ENCODE measurements at places on chromosomes 3 and 15.

DNA sequence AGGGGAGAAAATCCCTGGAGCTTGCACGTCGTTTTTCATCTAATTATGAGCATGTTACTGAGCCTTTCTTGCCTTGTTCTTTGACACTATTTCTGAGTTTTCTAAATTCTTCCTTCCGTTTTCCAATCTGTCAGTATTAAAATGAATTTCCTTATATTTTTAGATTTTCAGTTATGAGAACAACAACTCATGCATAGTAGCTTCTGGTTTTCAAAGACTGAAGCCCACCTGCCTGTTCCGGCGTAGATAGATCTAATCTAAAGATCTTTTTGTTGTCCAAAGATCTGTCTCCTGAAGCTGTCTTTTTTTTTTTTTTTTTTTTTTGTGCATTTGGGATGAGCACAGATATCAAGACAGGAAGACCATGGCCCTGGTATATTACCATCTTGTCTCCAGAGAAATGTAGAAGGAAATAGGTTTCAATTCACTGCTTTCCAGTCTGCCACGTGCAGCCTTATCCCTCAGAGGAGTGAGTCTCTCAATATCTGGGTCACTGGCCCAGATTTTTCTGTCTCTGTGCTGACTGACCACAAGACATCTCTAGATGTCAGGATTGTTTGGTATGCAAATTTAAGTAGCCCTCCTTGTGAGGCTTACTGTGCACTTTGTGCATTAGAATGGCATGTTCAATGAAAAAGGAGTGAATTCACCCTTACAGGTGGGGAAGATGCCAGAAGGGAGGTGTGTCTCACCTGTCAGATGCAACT lies 222.3 kb upstream of the TMC3 start:
- DNase-seq = no peak

GRCh38 chr15:29541309-29541708 lies 271.7 kb upstream of the NSMCE3 start:
- no peak for DNase-seq

DNA sequence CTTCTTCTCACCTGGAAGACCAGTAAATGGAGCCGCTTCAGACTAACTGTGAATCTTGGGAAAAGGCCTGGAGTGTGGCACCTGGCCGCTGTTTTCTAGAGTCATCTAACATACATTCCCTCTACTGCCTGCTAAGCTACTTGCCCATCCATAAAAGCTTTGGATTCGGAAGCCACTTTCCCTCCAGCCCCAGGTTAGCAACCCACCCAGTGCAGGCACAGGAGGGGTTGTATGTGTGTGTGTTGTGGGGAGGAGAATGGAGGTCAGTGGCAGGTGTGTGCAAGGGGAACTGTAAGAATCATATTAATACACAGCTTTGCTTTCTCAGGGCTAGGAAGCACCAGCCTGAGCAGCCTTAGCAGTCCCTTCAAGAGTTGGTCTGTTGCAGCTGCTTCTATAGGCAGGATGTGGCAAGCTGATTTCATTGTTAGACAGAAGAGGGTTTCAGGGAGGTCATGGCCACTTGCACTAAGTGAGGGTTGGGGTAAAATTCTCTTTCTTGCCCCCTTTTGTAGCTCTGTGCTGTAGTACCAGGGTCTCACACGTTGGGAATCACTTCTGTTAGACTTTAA lies 8.9 kb downstream of the NSUN3 start:
- DNase-seq = no peak

DNA sequence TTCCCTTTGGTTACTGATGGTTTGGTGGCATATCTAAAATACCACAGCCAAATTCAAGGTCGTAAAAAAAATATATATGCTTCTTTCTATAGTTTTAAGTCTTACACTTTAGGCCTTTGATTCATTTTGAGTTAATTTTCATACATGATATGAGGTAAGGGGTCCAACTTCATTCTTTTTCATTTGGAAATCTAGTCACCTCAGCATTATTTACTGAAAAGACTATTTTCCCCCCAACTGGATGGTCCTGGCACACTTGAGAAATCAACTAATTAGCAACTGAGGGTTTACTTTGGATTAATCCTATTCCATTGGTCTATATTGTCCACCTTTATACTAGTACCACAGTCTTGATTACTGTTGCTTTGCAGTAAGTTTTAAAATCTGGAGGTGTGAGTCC lies 26.2 kb downstream of the RHOA start:
- DNase-seq = no peak

DNA sequence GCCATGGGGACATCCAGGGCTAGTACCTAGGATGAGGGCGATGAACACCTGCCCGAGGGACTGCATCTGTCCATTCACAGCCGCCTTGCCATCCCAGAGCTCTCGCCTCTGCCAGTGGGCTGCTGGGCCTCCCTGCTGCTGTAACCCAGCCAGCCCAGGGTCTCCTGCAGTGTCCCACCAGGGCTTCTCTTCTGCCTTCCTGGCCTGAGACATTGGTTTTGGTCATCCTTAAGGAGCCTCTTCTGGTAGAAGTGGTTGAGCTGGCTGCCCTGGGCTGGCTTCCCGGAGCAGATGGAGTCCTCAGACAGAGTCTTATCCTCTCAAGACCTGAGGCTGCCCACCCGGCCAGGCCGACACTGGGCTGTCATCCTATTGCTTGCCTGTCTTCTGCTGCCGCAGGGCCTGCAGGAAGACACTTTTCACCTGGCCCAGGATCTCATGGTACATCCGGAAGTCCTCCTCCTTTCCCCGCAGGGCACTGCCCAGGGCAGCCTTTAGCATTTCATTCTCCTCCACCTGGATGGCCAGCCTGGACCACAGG lies 6.1 kb upstream of the HHATL start:
- no peak for DNase-seq

GRCh38 chr15:78996894-78997275 lies 52.0 kb upstream of the CTSH start:
- DNase-seq = no peak

DNA sequence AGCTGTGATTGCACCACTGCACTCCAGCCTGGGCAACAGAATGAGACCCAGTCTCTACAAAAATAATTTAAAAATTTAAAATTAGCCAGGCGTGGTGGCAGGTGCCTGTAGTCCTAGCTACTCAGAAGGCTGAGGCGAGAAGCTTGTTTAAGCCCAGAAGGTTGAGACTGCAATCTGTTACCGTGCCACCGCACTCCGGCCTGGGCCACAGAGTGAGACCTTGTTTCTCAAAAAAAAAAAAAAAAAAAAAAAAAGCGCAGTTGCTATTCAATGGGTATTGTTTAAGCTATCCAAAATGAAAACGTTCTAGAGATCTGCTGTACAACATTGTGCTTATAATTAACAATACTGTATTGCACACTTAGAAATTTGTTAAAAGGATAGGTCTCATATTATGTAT lies 24.0 kb downstream of the ZNF148 start:
- no peak for DNase-seq

- no peak for DNase-seq
Measured at GRCh38 chr3:72212396-72212795, 427.4 kb upstream of the PROK2 start.

- DNase-seq = no peak
Measured at GRCh38 chr15:25068696-25069095, 113.9 kb downstream of the SNRPN start.

GRCh38 chr15:44137750-44138149 lies 57.3 kb downstream of the FRMD5 start:
- DNase-seq = no peak

- no peak for DNase-seq
Measured at GRCh38 chr3:150068440-150069153, 97.9 kb upstream of the PFN2 start.

GRCh38 chr3:88142094-88142624 lies 7.6 kb upstream of the C3orf38 start:
- no peak for DNase-seq

DNA sequence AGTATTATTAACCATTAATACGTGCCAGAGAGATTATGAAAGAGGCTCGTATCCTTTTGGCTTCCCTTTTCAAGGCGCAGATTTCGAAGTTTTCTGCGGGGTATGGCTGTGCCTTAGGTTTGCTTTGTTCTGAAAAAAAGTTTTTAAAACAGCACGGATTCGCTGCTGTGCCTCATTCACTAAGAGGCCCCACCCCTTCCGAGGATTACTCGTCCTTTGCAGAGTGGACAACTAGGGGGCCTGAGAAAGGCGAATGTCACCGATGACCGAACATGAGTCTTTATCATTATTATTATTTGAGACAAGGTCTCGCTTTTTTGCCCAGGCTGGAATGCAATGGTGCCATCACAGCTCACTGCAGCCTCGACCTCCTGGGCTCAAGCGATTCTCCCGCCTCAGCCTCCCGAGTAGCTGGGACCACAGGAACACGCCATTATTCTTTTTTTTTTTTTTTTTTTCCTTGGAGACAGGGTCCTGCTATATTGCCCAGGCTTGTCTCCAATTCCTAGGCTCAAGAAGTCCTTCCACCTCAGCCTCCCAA lies 684 bp upstream of the RPS27L start:
- DNase-seq = peak; percentile 54

GRCh38 chr3:9238721-9239295 lies 10.6 kb downstream of the SRGAP3 start:
- peak; percentile 20 for DNase-seq

DNA sequence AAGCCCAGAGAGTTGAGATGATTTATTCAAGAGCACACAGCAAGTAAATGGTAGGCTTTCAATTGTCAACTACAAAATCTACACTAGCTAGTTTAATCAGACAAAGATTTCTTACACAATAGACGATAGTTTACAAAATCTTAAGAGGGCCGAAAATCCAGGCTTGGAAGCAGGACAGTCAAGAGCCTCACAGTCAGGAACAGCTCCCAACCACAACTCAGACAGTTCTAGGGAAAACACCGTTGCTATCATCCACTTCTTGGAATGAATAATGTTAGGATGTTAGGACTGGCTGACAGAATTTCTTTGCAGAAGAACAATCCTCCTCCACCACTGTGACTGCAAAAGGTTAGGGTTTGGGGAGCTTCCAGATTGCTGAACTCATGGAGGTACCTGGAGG lies 290.8 kb upstream of the ZPLD1 start:
- no peak for DNase-seq

- DNase-seq = no peak
Measured at GRCh38 chr3:127740136-127740915, 67.6 kb downstream of the ABTB1 start.

DNA sequence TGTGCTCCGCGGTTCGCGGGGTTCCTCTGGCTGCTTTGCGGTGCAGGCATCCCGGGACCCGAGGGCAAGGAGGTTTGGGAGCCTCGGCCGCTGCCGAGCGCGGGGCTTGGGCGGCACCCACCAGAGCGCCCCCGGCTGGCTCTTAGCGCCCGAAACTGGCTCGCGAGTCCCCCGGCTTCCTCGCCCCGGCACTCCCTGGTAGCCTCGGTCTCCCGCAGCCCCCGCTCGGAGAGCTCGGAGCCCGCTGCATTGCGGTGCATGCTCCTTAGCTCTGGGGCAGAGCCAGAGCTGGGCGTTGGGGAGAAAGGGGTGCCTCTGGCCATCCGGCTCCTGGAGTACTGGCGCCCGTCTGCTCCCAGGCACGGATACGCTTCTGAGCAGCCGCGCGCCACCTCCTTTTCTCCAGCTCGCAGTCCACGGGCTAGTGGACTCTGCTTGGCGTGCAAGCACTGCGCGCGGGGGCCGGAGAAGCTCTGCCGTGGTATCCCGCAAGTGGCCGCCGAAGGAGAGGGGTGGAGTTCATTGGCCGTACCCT lies 753 bp downstream of the EPHB1 start:
- no peak for DNase-seq

DNA sequence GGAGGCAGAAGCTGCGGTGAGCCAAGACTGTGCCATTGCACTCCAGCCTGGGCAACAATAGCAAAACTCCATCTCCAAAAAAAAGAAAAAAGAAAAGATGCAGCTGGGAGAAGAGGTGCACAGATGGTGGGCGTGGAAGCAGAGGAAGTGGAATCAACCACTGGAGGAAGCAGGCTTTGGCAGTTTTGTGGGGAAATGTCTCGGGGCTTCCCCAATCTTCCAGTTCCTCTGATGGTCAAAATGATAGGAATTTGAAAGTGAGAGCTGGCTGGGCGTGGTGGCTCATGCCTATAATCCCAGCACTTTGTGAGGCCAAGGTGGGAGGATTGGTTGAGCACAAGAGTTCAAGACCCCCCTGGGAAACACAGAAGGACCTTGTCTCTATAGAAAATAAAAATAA lies 48.1 kb upstream of the SMAD3 start:
- no peak for DNase-seq

GRCh38 chr3:81425198-81425868 lies 336.1 kb downstream of the GBE1 start:
- DNase-seq = no peak

GRCh38 chr3:15171096-15171495 lies 35.0 kb upstream of the CAPN7 start:
- no peak for DNase-seq

- DNase-seq = no peak
Measured at GRCh38 chr3:190695225-190695624, 167.3 kb downstream of the GMNC start.

GRCh38 chr3:162626172-162626571 lies 1129.6 kb downstream of the OTOL1 start:
- no peak for DNase-seq

DNA sequence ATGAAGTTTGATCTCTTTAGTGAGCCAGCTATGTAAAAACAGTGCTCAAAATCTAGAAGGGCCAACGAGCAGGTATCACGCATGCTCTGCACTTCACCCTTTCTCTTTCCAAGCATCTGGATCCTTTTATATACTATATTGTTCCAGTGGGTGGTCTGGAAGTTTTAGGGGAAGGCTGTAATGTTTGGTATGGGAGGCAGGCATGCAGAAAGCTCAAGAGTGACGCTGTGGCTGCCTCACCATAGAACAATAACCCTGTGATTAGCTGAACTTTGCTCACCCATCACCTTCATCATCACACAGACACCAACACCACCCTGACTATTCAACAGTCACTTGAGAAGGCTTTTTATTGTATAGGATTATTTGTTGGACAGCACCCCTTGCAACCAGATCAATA lies 81.6 kb downstream of the FBN1 start:
- DNase-seq = no peak

DNA sequence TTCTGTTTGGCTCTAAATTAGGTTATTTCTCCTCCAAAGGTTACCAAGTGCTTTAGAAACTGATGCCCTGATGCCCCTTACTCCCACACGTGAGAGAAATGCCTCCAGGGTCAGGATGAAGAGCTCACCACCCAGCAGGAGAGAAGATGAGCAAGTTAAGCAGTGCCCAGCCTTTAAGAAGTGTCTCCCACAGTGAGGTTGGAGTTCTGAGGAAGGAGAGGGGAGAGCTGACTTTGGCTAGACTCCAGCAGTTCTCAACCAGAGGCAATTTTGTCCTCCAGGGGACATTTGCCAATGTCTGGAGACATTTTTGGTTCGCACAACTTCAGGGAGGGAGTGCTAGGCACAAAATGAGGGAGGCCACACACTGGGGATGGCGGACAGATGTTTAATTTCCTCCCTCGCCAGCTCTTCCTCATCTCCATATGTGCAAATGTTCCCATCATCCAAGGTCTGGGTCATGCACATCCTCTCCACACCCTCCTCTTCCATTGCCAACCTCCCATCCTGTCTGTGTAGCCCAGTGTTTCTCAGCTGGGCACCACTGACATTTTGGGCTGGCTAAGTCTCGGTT lies 50.6 kb upstream of the SLC7A14 start:
- no peak for DNase-seq

Data from globus pallidus (tissue), 1 donor.